ENCODE measurements at places on chromosomes 1 and 21.

GRCh38 chr1:199009447-199009846 is 370.6 kb downstream of the PTPRC start:
- no peak for DNase-seq

DNA sequence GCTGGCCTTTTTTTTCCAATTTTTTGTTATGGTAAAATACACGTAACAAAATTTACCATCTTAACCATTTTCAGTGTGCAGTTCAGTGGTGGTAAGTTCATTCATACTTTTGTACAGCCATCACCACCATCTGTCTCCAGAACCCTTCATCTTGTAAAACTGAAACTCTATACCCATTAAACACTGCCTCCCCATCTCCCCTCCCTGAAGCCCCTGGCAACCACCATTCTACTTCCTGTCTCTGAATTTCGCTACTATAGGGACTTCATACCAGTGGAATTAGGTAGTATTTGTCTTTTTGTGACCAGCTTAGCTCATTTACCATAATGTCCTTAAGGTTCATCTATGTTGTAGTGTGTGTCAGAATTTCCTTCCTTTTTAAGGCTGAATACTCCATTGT is 8.7 kb downstream of the PKNOX1 start:
- peak; percentile 59 for DNase-seq

GRCh38 chr1:216224233-216224632 is 199.0 kb downstream of the USH2A start:
- DNase-seq, result no peak

- DNase-seq, result no peak
Observed at GRCh38 chr1:18800258-18800657, 59.2 kb downstream of the TAS1R2 start.

DNA sequence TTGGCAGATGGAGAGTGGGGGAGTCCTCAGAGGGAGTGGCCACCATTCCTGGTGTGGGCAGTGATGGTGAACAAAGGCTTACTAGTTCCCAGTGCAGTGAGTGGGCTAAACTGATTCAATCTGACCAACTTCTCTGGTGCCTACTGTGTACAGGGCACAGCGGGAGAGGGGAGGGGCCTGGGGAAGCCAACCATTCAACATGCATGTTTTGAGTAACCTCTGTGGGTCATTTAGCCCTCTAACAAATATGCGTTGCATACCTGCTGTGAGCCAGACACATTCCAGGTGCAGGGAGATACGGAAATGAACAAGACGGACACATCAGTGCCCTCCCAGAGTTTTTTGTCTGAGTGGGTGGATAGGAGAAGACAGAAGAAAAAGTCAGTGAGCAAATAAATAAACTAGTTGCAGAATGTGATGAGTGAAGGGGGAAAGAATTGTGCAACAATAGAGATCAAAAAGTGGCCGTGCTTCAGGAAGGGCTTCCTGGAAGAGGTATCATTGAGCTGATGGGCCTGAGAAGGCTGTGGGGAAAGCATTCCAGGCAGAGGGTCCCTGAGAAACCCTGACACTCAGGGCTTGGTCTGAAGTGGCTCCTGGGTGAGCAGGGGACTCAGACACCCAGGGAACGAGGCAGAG is 78.8 kb downstream of the EPHB2 start:
- DNase-seq, result no peak

DNA sequence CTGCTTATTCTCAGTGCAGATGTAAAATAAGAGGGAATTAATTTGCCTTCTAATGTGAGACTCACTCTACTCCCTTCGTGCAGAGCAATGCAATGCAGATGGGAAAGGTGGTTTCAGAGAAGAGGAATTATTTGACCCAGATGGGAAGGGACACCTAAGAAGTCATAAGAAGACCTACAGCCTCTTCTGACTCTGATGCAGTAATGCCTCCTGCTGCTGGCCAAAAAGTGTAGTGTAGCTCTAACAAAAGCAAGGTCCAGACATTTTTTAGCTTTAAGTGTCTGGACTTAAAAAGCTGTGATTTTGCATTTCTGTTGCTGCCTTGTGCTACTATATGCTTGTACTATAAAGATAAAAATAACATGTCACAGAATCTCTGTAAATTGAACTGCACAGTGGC is 501.4 kb downstream of the TTLL7 start:
- peak; percentile 34 for DNase-seq

DNA sequence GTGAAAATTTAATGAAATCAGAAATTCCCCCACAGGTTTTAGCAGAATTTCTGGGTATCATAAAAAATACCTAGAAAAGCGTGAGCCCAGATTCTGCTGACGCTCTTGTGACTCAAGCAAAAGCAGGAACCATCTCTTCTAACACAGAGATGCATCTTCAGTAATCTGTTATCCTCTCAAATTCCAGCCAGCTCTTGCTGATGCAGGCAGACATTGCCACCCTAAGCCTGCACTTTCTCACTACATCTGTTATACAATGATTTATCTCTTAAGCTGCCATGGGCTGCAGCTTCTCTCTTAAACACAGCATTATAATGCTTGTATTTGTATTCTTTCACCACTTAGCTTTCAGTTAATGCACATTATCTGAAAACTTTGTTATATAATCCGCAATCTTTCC is 113.0 kb upstream of the RGS1 start:
- DNase-seq, result no peak

DNA sequence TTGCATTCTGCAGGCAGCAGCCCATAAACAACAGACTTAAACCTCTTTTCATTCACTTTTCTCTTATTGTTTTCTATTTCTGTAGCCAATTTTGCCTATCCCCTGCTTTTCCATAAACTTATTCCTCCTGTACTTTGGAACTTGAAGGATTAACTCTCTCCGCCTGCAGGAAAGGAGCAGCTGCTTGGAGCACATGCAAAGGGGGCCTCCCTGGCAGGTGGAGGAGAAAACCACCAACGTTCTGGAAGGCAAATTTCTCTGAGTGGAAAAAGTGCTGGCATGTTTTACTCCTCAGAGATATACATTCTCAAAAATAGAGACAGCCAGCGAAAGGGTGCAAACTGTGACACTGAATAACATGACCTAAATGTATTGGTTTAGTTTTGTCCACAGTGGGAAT is 33.6 kb downstream of the RGS21 start:
- DNase-seq, result no peak

DNA sequence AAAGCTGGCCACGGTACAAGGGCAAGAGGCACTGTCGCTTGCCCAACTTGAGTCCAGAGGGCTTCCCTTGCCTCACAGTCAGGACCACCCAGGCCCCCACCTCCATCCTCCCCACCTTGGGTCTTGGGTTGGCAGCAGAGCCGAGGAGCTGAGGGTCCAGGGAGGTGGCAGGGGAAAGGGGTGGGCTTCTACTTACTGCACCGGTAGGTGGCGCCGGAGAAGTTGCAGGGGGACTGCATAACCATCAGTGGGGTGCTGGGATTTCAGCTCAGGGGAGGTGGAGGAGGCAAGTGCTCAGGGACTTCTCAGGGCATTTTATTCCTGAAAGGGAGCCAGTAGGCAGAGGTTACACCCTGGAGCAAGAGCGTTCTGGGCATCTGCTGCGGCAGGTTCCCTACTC is 44.0 kb downstream of the TRIM62 start:
- DNase-seq, result peak; percentile 49

DNA sequence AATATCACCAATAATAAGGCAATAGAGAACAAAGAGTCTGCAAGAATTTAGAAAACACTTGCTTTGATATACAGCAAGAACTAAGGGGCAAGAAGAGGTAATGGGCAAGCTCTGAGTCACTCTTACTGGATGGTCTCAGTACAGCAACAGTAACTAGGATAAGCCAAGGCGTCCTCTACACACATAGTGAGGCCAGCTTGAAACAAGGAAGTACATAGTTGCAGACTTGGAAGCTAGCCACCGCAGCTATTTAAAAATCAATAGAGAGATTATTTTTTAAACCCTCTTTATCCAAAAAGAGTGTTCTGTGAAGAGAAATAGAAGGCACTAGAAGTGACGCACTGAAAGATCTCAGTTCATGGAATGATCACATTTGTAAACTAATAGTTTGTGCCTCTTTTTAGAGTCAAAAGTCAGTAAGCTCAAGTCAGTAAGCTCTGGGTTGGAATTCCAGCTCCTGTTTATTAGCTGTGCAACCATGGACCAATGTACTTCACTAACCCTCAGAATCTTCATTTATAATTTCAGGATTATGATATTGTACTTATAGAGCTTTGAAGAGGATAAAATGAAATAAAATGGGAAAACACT is 118.6 kb downstream of the AKT3 start:
- no peak for DNase-seq

DNA sequence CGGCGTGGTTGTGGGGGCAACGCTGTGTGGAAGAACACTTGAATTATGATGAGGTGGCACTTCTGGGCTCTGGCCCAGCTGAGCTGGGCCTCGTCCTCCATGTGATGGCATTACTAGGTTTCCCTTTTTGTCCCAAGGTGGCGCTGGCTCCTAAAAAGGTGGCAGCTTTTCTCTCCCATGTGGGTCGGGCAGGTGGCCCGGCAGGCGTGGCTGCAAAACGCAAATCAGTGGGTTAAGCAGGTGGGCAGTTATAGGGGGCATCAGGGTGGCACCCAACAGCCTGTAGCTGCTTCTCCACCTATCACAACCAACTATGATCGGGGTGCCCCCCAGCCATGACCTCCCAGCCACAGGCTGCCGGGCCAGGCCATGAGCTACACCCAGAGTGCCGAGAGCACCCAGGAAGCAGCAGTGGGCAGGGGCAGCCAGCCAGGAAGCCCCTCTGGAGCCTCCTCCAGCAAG is 59.6 kb downstream of the KCNAB2 start:
- DNase-seq, result no peak

GRCh38 chr1:71956613-71957285 is 325.6 kb downstream of the NEGR1 start:
- DNase-seq, result no peak

GRCh38 chr1:170660871-170661645 is 2.9 kb upstream of the PRRX1 start:
- DNase-seq, result peak; percentile 63

- DNase-seq, result no peak
Observed at GRCh38 chr1:74266001-74266400, 30.8 kb downstream of the TNNI3K start.

DNA sequence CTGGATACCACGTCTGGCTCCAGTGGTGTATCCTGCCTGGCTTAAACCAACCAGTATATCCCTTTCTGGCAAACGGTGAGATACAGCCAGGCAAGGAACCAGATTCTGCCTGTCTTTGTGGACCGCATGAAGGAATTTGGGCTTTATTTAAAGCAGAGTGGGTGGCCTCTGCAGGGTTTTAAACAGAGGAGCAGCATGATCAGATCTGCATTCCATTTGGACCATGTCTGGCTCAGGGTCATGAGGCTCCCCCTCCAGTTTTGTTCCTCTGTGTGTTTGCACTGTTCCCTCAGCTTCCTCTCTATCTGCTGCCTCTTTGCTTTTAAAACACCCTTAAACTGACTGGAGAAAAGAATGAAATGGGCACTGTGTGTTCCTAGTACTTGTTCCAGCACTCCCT is 195.0 kb downstream of the GIPC2 start:
- peak; percentile 65 for DNase-seq

DNA sequence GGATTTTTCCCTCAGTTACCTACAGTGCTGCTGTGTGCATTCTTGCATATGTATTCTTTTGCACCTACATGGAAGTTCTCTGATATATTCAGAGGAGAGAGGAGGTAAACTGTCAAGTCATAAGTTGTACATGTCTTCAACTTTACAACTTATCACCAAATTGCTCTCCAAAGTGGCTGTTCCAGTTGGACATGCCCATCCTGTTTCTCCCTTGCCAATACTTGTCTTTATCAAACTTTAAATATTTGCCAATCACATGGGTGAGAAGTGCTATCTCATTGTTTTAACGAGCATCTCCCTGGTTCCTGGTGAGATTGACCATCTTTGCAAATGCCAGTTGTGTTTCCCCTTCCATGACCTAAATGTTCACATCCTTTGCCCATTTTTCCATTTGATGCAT is 88.2 kb downstream of the KIF26B start:
- no peak for DNase-seq

DNA sequence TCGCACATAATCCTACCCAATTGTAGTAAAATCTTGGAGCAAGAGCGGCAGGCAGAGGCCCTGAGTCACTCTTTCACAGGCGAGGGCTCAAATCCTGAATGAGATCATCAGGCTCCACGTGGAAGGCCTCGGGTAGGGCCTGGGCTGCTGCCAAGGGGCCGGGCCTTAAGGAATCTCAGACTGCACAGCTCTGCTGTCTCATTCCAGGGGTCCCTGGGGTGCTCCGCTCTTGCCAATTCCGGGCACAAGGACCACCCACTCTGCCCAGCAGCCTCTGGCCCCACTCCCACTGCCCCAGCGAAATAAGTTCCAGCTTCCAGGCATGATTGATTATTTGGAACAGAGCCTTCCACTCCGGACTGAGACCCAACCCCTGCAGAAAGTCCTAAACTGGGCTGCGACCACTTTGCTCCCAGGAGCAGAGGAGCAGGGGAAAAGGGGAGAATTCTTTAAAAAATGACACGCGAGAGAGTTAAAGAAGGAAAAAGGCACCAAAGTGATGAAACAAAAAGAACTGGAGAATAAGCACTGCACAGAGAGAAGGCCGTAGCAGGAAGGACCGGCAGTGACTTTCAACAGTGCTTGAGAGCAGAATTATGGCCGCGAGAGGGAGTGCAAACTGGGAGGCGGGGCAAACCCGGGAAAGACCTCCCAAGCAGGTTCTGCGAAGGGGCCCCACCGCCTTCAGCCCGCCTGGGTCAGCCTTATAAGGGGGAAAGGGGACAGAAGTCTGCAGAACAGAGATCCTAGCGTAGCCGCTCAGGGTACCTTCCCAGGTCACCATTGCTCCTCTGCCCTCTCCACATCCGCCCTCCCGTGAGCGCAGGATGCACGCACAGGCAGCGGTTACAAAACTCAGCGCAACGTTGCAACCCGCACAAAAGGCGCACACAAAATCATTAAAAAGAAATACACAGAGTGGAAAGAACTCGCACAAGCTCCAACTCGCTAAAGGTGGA is 2.0 kb downstream of the ADAMTS1 start:
- DNase-seq, result peak; percentile 98

- no peak for DNase-seq
Observed at GRCh38 chr1:4571263-4571662, 83.1 kb upstream of the AJAP1 start.

DNA sequence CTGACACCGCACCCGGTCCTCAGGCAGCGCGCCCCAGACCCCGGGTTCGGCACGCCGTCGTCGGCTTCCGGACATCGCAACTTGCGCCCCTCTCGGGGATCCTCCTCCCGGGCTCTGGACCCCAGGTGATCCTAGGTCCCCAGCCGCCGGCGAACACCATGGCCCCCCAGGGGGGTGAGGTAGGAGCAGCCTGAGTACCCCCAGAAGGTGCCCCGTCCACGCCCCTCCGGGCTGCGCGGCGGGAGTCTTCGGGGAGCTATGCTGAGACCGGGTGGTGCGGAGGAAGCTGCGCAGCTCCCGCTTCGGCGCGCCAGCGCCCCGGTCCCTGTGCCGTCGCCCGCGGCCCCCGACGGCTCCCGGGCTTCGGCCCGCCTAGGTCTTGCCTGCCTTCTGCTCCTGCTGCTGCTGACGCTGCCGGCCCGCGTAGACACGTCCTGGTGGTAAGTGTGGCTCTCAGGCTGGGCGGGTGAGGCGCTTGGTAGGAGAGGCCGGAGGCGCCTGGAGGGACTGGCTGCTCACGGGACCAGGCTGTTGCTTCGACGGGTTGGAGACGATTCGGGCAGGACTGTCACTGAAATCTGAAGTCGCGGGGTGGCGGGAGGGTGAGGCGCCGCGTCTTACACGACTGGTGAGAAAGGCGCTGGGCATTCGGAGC is 367 bp downstream of the WNT2B start:
- no peak for DNase-seq

Measured in fibroblast of skin of right biceps (primary cell).